ENCODE measurements at places on chromosomes 3 and 15.

- DNase-seq, result no peak
These were observed 84.4 kb downstream of the DNAJB8 start for GRCh38 chr3:128382221-128382807.

DNA sequence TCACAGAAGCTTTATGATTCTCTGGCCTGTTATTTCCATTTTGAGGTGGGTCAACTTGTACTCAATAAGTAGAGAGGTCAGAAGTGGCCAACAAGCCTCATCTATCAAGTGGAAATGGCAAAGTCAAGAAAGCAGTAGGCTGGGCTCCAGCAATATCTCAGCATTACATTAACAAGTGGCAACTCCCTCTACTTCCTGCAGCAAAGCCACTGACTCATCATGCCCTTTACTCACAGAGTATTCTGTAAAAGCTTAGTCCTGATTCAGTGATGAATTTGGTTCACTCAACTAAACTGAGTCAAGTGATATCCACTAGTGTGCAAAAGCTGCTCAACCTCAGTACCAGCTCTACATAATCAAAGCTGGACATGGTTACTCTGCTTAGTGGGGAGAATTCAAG lies 954.6 kb downstream of the EPHA3 start:
- DNase-seq, result no peak

DNA sequence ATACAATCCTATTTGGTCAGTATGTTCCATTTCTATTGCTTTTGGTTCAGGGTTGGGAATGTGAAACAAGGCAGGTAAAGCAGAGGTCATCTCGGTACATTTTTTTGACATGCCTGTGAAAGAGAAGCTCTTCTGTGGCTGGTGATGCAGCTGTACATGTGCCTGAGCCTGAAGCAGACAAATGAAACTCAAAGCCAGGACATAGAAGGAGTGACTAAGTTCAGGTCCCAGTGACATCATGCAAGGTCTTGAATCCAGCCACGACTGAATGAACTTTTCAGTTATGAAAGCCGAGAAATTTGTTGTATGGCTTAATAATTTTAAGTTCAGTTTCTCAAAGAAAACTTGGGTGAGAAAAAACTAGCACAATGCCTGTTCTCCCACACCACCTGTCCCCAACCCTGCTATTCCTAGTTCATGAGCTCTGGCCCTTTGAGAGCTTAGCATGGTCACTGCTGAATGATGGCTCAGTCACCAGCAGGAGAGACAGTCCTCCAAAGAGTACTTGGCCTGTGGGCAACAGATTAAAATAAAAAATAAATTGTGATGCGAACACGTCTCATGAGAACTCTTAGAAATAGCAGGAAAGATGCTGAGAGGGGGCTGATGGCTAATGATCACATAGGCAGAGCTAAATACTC lies 600.2 kb upstream of the GRM7 start:
- DNase-seq, result no peak

GRCh38 chr15:74221399-74222239 lies 14.5 kb upstream of the CCDC33 start:
- no peak for DNase-seq

GRCh38 chr15:65110676-65111292 lies 4.2 kb downstream of the UBAP1L start:
- DNase-seq, result no peak

- DNase-seq, result no peak
These were observed 191.7 kb upstream of the GADL1 start for GRCh38 chr3:31086148-31086547.

GRCh38 chr15:49320351-49320750 lies 102.7 kb upstream of the FGF7 start:
- no peak for DNase-seq

GRCh38 chr3:162400697-162401096 lies 904.1 kb downstream of the OTOL1 start:
- DNase-seq, result no peak

GRCh38 chr3:126199256-126199655 lies 18.9 kb upstream of the ALDH1L1 start:
- DNase-seq, result no peak

DNA sequence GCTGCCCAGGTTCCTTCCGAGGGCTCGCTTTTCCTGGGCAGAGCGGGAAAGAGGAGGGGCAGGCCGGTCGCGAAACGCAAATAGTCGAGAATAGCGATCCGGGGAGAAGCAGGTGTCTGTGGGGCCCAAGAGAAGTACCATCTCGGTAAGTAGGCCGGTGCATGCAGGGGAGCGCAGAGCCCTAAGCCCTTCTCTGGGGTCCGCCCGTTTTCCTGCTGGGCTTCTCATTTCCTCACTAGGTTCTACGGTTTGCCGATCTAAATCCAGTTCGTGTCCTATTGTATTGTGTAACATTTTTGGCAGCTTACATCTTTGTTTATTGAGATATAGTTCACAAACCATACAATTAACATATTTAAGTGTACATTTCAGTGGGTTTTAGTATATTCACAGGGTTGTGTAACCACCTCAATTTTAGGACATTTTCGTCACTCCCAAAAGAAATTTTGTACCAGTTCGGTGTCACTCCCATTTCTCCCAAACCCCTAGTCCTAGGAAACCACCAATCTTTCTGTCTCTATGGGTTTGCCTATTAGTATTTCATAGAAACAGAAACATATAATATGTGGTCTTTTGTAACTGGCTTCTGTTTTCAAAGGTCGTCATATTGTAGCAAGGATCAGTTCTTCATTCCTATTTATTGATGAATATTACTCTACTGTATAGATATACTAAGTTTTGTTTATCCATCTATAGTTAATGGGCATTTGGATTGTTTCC lies 6.8 kb upstream of the TRIM69 start:
- peak; percentile 20 for DNase-seq

DNA sequence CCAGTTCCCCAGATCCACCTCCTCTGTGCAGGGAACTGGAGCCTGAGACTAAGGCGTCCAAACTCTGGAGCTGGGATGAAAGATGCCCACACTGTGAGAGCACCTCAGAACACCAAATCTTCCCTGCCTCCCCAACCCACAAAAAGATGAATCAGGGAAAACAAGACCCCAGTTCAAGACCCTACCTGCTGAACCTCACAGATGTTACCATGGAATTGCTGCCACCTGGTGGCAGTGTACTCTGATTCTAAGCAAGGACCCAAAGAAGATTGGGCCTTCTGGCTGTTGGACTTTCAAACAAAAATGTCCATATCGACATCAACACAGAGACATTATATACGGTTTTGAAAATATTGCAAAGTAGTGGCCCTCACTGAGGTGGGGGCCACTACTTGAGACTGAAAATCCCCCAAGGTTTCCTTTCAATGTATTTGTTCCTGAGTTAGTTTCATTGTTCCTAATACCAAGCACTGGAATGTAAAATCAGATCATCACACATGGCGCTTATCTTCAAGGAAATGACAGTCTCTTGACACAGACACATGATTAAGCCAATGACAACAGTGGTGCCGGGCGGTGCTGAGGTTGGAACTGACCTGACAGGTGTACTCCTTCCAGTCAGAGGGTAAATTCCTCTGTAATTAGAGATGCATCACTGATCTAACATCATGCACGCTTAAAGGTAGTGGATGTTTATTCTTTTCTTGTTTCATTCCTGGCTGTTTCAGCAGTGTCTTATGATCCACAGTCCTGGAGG lies 67.6 kb downstream of the SLC6A11 start:
- DNase-seq, result no peak

Data from NCI-H1105 (cell line).